ENCODE measurements at places on chromosomes 7 and 10.

DNA sequence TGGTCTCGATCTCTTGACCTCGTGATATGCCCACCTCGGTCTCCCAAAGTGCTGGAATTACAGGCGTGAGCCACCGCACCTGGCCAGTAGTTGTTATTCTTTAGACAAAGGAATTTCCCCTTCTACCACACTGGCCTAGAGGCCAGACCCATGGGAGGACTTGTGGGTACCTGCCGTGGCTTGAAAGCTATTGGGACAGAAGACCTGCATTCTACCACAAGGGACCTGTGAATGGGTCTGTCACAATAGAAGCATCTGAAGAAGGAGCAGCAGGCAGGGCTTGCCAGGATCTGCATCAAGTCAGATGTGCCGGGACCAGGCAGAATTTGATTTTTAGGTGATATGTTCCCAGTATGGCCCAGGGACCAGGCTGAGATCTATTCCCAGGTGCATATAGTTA is 356.9 kb downstream of the FGFR2 start:
- no peak for DNase-seq

DNA sequence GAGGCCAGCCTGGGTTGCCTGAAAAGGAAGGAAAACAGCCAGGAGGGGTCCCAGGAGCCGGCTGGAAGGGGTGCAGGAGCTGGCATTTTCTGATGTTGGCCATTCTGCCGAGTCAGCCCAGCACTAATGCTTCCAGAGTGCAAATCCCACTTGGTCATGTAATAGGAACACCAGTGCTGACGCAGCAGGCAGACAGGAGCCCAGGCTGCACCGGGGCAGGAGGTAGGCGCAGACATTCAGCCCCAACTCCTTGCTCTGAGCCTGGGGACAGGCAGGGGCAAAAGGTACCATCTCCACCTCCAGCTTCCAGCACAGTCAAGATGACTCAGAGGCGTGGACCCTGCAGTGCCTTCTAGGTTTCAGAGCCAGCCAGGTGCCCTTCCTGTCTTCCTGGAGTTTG is 10.2 kb upstream of the YWHAG start:
- DNase-seq = no peak

DNA sequence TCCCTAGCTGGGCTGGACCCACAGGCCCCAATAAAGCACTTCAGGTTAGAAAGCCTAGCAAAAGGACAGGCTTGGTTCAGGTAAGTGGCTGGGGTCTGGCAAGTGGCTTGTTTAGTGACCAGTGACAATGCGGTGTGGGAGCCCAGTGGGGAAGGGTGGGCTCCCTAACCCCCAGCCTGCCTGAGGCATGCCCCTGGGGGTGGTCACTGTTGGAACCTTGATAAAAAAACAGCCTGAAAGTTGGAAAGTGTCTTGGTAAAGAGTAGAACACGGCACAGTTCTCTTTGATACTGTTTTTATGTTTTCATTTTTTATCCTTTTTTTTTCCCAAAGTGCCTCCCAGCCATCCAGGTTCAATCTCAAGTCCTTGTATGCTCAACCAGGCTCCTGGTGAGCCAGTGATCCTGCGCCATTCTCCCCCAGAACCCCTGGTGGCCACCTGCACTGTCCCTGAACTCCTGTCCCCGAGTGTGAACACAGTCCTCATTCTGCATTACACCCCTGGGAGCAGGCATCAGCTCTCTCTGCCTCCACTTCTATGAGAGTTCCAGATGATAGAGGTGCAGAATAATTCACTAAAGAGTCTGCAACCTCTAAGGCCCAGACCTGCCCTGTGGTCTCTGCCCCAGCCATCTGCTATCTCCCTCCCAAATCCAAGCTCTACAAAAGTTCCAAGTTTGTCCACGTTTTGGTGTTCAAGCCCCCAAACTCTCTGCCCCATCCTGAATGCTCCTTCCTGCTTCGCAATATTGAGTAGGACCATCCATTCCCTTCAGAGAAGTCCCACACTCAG is 15.0 kb upstream of the CXCL12 start:
- DNase-seq = no peak

- DNase-seq = no peak
Observed at GRCh38 chr7:46784732-46785131, 797.2 kb downstream of the TNS3 start.

GRCh38 chr7:18144166-18144565 is 116.5 kb upstream of the PRPS1L1 start:
- no peak for DNase-seq

DNA sequence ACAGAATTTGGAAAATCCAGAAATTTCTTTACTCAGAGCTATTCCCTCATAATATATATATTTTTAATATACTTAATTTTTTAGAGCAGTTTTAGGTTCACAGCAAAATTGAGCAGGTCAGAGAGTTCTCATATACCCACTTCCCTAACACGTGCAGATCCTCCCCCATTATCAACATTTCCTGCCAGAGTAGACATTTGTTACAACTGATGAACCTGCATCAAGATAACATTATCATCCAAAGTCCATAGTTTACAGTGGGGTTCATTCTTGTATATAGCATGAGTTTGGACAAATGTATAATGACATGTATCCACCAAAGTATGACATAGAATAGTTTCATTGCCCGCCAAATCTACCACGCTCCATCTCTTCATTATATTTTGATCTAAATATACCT is 170.0 kb downstream of the PTEN start:
- no peak for DNase-seq
